Upper lobe of right lung (tissue), 1 donor: ENCODE measurements at places on chromosomes 7 and 10. TPM values are rescaled to one million over a fixed set of nuclear protein-coding genes. Genes with fewer than 3 reads are reported as not detected.
A peak's percentile ranks its signal among the peaks of the same experiment; 100 is the strongest.

Gene ACADSB
- total RNA-seq: 27.1 TPM

Gene SFXN2
- 12.0 TPM for total RNA-seq

Gene VAX1
- not detected for total RNA-seq

Gene PTPN12
- 149 TPM for total RNA-seq

- peak; percentile 72 for DNase-seq
Observed at GRCh38 chr10:125162120-125162931, 2.0 kb upstream of the CTBP2 start.

GRCh38 chr7:17022920-17023319, 141.1 kb upstream of the AGR3 start:
- DNase-seq: no peak
